ENCODE measurements at places on chromosomes 11 and 22. TPM values are rescaled to one million over a fixed set of nuclear protein-coding genes. Genes with fewer than 3 reads are reported as not detected.

GRCh38 chr11:134267461-134267860 is 8.7 kb upstream of the GLB1L3 start:
- no peak overlapping the region for H3K4me3 ChIP-seq
- peaks cover 2% of the 10 kb centered on the region for H3K36me3 ChIP-seq
- H3K27ac ChIP-seq = no peak overlapping the region
- H3K27me3 ChIP-seq = no peaks in the 10 kb centered on the region

GRCh38 chr11:96033095-96033494 is 109.2 kb upstream of the MTMR2 start:
- no peaks in the 10 kb centered on the region for H3K27me3 ChIP-seq
- no peaks in the 10 kb centered on the region for H3K36me3 ChIP-seq
- H3K4me3 ChIP-seq = no peak overlapping the region
- peaks cover 7% of the 10 kb centered on the region for H3K4me1 ChIP-seq
- DNase-seq = no peak

GRCh38 chr11:66720223-66720898 is 8.7 kb downstream of the SPTBN2 start:
- no peak overlapping the region for H3K4me3 ChIP-seq
- H3K36me3 ChIP-seq = no peaks in the 10 kb centered on the region
- no peak overlapping the region for H3K27ac ChIP-seq
- DNase-seq = peak; percentile 42
- peaks cover 11% of the 10 kb centered on the region for H3K4me1 ChIP-seq
- no peaks in the 10 kb centered on the region for H3K27me3 ChIP-seq

DNA sequence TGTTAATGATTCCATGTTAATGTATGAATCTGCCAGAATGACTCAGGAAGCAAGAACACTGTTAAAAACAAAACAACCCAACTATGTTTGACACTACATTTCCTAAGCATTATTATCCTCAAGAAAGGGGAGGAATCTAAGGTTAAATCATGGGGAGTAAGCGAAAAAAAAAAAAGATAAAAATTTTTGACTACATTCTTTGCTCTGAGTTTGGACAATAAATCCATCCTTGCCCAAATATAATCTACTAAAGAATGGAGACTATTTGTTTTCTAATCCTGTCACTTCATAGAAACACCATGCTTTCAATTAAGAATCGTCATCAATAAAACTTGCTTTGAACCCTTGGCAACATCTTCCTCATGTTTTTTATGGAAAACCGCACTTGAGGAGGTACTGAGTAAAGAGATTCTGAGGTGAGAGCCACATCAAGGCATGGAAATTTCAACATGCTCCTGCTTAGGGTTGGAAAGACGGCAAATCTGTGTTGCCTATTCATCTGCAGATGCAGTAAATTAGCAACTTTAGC is 9.7 kb downstream of the MAML2 start:
- peaks cover 51% of the 10 kb centered on the region for H3K4me1 ChIP-seq
- H3K36me3 ChIP-seq = no peaks in the 10 kb centered on the region
- no peak overlapping the region for H3K27ac ChIP-seq
- no peaks in the 10 kb centered on the region for H3K27me3 ChIP-seq
- no peak overlapping the region for H3K4me3 ChIP-seq

DNA sequence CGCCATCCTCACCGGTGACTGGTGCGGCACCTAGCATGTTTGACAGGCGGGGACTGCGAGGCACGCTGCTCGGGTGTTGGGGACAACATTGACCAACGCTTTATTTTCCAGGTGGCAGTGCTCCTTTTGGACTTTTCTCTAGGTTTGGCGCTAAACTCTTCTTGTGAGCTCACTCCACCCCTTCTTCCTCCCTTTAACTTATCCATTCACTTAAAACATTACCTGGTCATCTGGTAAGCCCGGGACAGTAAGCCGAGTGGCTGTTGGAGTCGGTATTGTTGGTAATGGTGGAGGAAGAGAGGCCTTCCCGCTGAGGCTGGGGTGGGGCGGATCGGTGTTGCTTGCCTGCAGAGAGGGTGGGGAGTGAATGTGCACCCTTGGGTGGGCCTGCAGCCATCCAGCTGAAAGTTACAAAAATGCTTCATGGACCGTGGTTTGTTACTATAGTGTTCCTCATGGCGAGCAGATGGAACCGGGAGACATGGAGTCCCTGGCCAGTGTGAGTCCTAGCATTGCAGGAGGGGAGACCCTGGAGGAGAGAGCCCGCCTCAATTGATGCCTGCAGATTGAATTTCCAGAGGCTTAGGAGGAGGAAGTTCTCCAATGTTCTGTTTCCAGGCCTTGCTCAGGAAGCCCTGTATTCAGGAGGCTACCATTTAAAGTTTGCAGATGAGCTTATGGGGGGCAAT is 1.1 kb downstream of the NEAT1 start:
- DNase-seq = peak; percentile 73
- peak overlapping the region; percentile 98 for H3K27ac ChIP-seq
- H3K4me3 ChIP-seq = peak overlapping the region; percentile 35
- H3K4me1 ChIP-seq = peaks cover 77% of the 10 kb centered on the region
- no peaks in the 10 kb centered on the region for H3K36me3 ChIP-seq

- H3K36me3 ChIP-seq = no peaks in the 10 kb centered on the region
- H3K27ac ChIP-seq = no peak overlapping the region
- H3K27me3 ChIP-seq = peaks cover 30% of the 10 kb centered on the region
- no peaks in the 10 kb centered on the region for H3K4me1 ChIP-seq
These were observed 4.1 kb upstream of the USP18 start for GRCh38 chr22:18145676-18146388.

MRGPRX4 gene
- polyA plus RNA-seq = not detected

FXYD2 gene
- polyA plus RNA-seq = 4.4 TPM

GAS2 gene
- polyA plus RNA-seq = 6.2 TPM

OR2D2 gene
- polyA plus RNA-seq = not detected

SPDYC gene
- not detected for polyA plus RNA-seq

SCGB1D1 gene
- polyA plus RNA-seq = not detected

Data from cardiac muscle cell (in vitro differentiated cells and primary cell).